ENCODE measurements at places on chromosomes 2 and 18.

GRCh38 chr2:94994063-94994913 lies 31.2 kb upstream of the MAL start:
- no peak for DNase-seq

GRCh38 chr18:35028536-35028935 lies 12.7 kb upstream of the MAPRE2 start:
- DNase-seq = no peak

DNA sequence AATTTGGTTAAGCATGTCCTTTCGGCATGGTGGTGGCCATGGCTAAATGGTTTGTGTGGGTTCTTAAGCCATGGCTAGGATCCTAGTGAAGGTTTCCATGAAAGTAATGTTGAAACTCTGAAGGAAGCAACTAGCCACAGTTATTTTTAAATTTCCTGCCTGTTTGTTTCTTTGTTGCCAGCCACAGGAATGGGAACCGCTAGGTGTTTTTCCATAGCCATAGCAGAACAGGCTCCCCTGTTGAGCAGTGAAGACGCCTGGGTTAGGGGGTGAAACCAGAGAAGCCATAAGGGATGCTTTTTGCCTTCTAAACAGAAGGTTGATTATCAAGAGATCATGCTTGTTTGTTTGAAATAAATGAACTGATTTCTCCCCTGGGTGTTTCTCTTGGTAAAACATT lies 60.1 kb upstream of the CHMP1B start:
- no peak for DNase-seq

- no peak for DNase-seq
Measured at GRCh38 chr2:235616885-235617284, 123.0 kb downstream of the AGAP1 start.

- no peak for DNase-seq
Measured at GRCh38 chr18:47490882-47491281, 239.4 kb upstream of the SKOR2 start.

GRCh38 chr2:113240915-113241911 lies 37.5 kb downstream of the PAX8 start:
- DNase-seq = peak; percentile 57

GRCh38 chr2:65663831-65664407 lies 231.5 kb upstream of the SPRED2 start:
- DNase-seq = no peak

DNA sequence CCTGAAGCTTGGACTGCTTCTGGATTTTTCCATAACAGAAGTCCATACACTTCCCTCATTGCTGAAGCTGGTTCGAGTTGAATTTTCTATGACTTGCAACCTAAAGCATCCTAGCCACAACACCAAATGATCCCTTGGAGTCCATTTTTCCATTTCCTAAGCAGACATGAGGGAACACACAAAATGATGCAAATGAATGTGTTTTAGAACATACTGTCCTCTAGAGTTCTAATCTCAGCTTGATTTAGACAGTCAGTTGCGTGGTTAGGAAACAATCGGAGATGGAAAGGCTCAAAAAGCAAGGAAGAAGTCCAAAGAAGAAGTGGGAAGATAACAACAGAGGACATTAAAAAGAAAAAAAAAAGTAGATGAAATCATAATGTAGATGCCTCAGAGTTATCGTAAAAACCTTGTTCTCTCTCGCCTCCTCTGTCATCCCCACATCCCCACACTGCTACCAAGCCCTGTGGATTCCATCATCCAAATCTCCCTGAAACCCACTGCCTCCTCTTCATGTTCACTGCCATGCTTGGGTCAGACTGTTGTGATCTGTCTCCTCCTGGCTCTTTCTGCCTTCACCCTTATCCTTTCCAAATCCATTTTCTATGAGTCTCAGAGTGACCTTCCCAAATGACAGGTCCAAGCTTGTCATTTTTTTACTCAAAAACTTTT lies 58.4 kb downstream of the TMEM247 start:
- DNase-seq = no peak

- no peak for DNase-seq
Measured at GRCh38 chr2:55084641-55085040, 34.4 kb upstream of the RTN4 start.

DNA sequence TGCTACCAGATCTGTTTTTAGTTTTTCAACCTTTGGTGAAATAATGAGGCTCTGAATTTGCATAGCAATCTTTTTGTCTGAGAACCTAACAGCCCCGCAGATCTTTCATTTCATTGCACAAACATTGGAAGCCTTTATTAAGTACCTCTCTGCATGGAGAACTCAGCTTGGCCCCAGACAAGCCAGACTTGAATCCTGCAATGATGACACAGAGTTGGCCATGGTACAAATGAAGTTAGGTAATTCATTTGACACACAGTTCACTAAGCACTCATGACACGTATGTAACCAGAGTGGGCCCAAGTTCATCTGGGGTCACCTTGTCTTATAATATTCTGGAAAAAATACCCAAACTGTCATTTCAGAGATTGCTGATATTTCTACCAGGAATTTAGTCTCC lies 439.1 kb upstream of the ID2 start:
- no peak for DNase-seq

GRCh38 chr2:128438586-128438985 lies 119.9 kb upstream of the HS6ST1 start:
- no peak for DNase-seq

GRCh38 chr18:39602131-39602530 lies 2036.5 kb upstream of the CELF4 start:
- no peak for DNase-seq

- no peak for DNase-seq
Measured at GRCh38 chr18:10736984-10737383, 211.2 kb downstream of the NAPG start.

- DNase-seq = no peak
Measured at GRCh38 chr2:57542081-57542480, 504.5 kb upstream of the VRK2 start.

- DNase-seq = no peak
Measured at GRCh38 chr2:109614715-109615636, 812 bp downstream of the SOWAHC start.

DNA sequence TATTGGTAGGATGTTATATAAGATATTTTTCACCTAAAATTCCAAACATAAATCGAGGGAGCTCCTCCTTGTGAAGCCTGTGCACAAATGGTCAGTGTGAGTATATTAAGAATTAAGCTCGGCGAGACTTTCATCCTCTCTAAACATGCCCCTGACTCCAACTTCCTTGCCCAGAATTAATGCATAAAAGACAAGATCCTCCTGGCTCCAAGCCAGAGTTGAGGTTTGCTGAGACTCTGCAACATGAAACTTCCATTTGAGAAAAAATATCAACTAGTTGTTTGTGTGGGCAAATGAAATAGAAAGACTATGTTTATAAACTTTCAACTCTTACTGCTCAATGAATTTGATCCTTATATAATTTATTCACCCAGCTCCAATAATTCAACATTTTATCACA lies 68.1 kb downstream of the CCDC178 start:
- no peak for DNase-seq

DNA sequence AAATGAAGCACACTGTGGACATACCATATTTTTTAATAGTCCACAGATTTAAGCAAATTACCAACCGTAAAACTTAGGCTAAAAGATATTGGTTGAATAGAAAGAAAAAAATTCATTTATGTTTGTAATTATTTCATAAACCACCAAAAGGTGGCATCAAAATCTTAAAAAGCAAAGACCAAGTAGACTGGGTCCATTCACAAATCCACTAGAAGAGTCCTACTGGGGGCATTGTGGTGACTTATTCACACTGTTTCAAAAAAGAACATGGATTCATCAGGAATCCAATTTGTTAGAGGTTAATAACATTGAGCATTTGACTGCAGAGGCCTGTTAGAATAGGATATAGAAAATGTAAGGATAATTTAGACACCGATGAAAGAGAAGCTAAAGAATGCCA lies 194.9 kb upstream of the KYNU start:
- no peak for DNase-seq

DNA sequence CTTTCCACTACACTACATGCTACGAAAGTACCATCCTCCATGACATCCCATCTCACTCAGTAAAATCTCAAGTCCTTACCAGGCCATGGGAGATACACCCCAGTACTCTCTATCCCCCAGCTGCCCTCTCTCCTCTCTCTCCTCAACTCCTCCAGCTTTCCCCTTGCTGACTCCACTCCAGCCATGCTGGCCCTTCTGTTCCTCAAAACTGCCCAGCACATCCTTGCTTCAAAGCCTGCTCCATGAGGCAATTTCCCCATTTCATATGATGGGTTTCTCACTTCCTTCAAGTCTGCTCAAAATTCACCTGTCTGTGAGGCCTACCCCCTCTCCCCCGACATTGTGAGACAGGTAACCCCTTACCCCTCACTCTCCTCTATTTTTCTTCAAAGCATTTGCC lies 8.6 kb downstream of the CHN1 start:
- DNase-seq = no peak

DNA sequence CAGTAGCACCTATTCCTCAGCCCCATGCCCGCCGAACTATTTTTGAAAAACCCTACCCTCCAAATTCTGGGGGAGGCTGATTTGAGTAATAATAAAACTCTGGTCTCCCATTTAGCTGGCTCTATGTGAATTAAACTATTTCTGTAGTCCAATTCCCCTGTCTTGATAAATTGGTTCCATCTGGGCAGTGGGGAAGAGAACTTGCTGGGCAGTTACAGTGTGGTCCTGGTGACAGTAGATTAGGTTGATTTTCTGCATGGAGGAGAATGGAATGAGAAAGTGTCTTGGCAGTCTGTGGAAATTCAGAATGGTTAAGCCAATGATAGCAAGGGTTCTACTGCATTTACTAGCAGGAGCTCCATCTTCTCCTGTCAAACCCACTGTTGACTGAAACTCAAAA lies 95.0 kb downstream of the SPP2 start:
- no peak for DNase-seq

- DNase-seq = no peak
Measured at GRCh38 chr2:167869200-167869599, 378.2 kb downstream of the STK39 start.

DNA sequence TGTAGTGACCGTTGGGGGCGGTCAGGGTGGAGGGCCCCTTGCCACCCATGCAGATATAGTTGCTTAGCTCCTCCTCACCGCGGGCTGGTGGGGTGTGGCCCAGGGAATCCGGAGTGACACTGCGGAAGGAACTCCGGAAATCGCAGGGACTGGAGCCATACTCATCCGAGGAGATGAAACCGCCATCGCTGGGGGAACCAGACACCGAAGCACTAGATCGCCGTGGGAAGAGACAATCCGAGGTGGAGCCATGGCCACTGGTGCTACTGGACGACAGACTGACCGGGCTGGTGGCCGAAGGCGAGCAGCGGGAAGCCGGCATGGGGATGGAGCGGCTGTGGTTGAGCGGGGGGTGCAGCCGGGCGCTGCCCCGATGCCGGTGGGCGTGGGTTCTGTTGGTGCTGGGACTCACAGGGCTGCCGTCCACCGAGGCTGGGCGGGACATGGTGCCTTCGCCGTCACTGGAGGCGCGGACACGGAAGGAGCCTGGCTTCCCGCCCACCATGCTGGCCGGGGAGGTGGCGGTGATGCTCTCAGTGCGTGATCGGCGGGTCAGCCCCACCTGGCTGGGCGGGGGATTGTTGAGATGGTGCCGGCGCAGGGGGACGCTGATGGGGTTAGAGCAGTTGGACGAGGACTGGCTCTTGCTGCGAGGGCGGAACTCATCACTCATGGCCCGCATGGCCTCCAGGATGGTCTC lies 2.2 kb downstream of the IRS1 start:
- DNase-seq = no peak

GRCh38 chr18:80037869-80038630 lies 3.8 kb downstream of the RBFA start:
- no peak for DNase-seq

DNA sequence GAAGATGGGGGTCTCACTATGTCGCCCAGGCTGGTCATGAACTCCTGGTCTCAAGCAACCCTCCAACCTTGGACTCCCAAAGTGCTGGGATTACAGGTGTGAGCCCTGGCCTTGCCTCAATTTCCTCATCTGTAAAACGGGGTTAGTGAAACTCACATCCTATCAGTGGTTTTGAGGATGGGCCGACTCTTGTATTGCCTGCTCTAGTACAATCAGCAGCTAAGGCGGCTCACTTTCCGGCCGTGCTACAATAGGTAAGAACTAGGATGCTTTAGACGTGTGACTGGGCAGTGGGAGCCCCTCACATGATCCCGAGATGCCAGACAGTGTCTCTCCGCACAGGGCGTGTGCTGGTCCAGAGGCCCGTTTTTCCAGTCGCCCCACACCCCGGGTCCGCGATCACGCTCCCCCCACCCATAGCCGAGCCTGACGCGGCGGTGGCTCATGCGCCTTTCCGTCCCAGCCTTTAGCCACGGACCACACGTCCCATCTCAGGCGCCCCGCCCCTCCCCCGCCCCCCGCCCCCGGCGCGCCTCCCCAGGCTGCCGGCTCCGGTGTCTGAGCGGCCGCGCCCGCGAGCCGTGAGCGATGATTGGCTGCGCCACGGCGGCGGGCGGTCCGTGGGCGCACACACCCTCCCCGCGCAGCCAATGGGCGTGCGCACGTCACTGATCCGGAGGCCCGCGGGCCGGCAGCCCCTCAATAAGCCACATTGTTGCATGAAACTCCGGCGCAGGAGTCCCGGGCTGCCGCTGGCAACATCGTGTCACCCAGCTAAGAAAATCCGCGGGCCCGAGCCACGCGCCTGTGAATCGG lies at the start of gene HK2:
HK2 (plus strand) TSS at position 710 of the 816 bp plus-strand sequence. CDS start 454 bp downstream, outside the sequence.
- peak; percentile 80 for DNase-seq

- DNase-seq = no peak
Measured at GRCh38 chr18:79923896-79924585, 27.4 kb downstream of the SLC66A2 start.

DNA sequence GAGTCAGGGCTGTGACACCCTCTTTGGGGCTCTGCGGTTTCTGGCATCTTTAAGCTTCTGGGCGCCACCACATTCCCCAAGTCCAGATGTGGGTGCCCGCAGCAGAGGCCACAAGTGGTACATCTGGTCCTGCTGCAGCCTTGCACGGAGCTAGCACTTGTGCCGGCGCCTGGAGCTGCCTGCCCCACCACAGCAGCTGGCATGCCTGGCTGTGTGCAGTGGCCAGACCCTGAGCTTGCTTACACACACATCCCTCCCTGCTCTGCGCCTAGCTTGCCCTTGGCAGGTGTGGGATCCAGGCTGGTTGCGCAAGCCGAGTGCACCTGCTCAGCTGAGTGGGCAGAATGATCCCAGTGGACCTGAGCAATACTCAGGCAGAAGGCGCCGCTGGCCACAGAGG lies 27.3 kb downstream of the SLC4A10 start:
- no peak for DNase-seq

DNA sequence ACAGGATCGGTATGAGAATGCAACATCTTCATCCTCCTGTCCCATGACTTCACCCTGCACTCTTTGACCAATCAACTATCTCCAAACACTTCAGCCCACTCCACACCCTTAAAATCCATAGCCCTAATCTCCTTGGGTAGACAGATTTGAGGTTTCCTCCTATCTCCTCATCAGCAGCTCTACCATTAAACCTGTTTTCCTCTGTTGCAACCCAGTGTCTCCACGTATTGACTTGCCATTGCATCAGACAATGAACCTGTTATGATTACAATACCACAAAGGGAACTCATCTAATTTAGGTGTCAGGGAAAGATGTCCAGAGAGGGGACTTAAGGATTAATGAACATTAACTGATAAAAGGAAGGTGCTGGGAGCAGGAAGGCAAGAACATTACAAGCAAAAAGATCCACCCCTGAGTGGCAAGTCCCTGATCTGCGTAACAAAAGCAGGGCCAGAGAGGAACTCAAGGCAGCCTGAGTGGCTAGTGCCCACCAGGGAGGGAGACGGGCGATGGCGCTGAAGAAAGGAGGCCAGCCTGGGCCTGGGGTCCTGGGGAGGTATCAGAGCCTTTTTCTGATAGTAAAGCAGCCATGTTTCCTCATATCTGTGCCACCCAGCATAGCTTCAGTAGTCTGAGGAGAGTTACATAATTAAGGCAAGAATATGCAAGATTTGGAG lies 44.6 kb downstream of the AKAIN1 start:
- no peak for DNase-seq
